ENCODE measurements at places on chromosomes 11 and 22. TPM values are rescaled to one million over a fixed set of nuclear protein-coding genes. Genes with fewer than 3 reads are reported as not detected.

GRCh38 chr22:20957102-20957682 lies 9.9 kb upstream of the AIFM3 start:
- no peak for DNase-seq

- no peak for DNase-seq
These were observed 289.4 kb downstream of the SBF2 start for GRCh38 chr11:10004526-10005113.

GRCh38 chr11:118547132-118547531 lies 16.1 kb downstream of the TMEM25 start:
- DNase-seq, result no peak

DNA sequence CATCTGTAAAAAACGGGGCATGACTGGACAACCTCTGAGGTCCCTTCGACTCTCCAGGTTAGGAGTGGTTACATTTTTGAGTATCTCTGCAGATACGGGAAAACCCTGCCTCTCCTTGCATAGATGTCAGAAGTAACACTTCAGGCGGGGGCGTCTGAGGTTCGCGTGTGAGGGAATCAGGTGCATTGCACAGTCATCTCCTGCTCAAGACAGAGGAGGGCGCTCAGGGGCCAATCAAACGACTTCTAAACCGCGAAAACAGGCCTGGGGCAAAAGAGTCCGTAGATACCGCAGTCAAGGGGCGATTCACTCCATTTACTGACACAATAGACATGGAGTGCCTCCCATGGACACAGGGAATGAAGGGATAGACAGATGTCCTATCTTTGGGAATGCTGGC lies 31.7 kb downstream of the KIRREL3 start:
- no peak for DNase-seq

The ARFIP2 gene
- 53.9 TPM for total RNA-seq

DNA sequence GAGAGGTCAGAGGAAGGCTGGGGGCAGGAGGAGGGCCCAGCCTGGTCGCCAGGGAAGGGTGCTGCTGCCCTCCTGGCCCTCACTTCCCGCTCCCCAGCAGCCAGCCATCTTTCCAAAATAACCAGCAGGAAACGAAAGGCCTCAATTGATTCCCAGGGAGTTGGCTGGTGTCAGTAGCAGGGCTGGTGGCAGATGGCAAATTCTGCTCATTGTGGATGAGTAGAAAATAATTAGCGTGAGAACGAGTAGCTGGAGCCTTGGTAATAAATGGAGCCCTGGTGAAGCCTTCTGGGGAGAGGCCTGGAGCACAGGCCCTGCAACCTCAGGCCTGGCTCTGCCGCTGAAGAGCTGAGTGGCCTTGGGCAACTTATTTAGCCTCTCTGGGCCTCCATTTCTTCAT lies 31.3 kb downstream of the DAGLA start:
- DNase-seq, result no peak

- DNase-seq, result no peak
These were observed 6.5 kb downstream of the NNMT start for GRCh38 chr11:114302663-114303062.

The FXYD6 gene
- not detected for total RNA-seq

DNA sequence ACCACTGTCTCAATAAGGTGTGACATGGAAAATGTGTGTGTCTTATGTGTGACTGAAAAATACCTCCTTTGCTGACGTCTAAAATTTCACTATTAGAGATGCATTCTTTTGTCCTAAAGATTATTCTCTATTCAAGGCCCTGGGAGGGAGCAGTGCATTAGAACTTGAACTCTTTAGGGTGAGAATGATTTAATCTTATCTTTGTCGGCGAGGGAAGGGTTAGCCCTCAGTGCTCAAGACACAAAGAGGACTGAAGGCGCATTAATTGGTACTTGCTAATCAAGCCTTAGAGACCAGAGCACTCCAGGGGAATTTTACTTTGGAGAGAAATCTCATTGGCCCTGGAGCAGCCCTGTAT lies 29.8 kb upstream of the PLET1 start:
- DNase-seq, result no peak

The ABCG4 gene
- not detected for total RNA-seq

GRCh38 chr11:34481307-34481706 lies 32.3 kb downstream of the ELF5 start:
- no peak for DNase-seq

- no peak for DNase-seq
These were observed 7.0 kb upstream of the PRSS23 start for GRCh38 chr11:86793307-86793706.

GRCh38 chr11:68927280-68928135 lies 23.8 kb downstream of the IGHMBP2 start:
- no peak for DNase-seq

- no peak for DNase-seq
These were observed 17.0 kb downstream of the IL17REL start for GRCh38 chr22:49995361-49996118.

GRCh38 chr11:127193950-127194349 lies 193.4 kb upstream of the KIRREL3 start:
- no peak for DNase-seq

DNA sequence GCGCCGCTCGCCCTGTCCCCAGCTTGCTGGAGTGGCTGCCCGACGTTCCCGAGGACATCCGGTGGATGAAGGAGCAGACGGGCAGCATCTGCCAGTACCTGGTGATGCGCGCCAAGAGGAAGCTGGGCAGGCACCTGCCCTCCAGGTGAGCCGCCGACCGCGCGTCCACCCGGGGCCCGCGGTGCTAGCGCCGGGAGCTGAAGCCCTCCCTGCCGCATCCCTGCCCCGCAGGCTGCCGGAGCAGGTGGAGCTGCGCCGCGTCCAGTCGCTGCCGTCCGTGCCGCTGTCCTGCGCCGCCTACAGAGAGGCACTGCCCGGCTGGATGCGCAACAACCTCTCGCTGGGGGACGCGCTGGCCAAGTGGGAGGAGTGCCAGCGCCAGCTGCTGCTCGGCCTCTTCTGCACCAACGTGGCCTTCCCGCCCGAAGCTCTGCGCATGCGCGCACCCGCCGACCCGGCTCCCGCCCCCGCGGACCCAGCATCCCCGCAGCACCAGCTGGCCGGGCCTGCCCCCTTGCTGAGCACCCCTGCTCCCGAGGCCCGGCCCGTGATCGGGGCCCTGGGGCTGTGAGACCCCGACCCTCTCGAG lies 3.3 kb upstream of the CRACR2B start:
- DNase-seq, result no peak

The KCNE3 gene
- not detected for total RNA-seq

The APOC3 gene
- total RNA-seq, result not detected

DNA sequence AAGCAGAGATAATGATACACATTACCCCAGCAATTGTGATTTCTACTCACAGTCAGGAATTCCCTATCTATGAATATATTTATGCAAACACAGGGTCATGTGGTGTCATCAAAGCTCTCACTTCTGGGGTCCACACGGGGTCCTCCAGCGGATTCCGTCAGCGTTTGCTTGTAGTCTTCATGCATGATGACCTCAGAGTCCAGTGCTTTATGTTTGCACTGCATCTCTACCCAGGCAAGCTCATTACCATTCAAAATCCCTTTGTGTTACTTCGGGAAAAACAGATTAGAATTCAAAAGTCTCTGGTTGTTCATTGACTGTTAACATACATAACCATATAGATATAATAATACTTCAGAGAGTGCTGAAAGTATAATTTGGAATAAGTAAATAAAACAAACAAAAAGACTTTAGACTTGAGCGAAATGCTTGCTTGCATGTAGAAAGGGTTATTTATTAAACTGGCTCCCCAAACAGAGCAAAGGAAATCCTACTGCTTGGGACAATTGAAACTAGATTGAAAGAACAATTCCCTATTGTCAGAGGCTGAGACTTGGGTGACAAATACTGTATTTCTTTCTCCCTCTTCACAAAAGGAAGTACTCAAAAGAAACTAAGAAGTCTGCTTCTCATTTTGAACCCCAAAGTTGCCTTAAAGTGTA lies 423.1 kb downstream of the ETS1 start:
- no peak for DNase-seq

The DAGLA gene
- total RNA-seq, result 0.30 TPM

DNA sequence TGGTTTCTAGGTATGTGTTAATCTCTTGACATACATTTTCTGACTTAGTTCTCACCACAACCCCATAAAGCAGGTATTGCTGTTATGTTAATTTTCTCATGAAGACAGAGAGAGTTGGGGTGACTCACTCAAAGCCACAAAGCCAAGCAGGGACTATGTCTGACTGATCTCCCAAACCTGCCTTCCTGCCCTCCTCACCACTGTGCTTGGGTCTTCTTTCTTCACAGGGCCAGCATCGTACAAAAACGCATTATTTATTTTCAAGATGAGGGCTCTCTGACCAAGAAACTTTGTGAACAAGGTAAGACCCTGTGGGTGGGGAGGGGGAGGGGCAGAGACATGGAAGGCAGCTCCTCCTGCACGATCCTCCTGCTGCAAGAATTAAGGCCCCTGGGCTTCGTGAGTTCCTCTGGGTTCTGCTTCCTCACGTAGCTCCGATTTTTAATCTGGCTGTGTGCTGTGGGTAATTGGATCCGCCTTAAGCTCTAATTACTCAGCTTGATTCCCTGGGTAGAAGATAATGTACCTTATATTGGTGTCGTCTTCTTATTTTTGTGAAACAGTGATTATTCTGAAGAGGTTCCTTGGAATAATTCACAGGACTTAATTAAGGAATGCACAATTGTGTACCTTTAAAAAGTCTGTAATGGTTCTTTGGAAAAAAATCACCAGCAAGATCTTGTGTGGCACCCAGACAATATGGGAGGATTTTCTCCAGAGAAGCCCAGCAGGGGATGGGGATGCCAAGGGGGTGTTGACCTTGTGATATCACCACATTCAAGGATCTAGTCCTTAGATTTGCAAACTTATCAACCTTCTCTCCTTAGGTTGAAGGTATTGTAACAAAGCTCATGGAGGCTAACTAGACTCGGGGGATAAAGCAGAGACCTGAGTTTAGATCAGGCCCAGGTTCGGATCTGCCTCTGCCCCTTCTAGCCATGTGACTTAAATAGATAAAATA lies 112.9 kb downstream of the SPON1 start:
- DNase-seq, result peak; percentile 84

The NXPE1 gene
- total RNA-seq, result not detected

The NUP50 gene
- 142 TPM for total RNA-seq

The OSBP gene
- 55.3 TPM for total RNA-seq

DNA sequence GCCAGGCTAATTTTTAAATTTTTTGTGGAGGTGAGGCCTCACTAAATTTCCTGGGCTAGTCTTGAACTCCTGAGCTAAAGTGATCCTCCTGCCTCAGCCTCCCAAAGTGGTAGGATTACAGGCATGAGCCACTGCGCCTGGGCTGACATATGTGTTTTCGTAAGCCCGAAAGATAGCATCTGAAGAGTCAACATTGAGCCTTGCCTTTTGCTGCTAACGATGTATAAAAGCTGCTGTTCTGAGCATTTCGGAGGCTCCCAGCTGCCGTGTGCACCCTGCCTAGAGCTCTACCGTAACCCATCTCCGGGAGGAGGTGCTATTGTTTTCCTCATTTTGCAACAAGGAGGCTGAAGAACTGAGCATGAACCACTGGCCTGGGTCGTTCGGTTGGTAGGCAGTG lies 18.1 kb upstream of the PPP6R3 start:
- DNase-seq, result no peak

DNA sequence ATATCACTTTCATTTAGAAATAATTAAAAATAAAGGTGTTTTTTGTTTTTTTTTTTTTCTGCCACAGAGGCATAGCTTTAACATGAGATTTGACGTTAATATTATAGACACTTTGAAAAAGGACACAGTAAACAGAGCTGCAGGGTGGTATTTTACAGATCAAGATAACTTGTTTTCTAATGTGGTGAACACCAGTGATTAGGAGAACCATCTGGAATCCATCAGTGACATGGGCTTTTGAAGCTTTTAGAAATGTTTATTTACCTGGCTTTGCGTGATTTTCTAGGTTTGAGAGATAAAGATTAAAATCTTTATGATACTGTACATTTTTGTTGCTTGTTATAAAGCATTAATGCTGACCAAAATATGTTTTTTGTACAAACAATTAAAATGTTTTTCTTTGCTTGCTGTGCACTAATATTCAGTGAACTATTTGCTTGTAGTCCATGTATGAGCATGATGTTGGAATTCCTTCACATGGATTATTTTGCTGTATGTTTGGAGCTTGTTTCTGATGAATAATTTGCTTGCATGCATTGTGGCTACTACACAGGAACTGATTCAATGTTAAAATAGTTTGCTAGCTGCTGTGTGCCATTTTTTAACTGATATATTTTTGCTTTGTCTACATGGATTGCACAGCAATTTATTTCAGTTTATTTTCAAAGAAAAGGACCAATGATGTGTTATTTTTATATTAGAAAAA lies 352.1 kb upstream of the NARS2 start:
- DNase-seq, result no peak

The OR51B2 gene
- not detected for total RNA-seq

DNA sequence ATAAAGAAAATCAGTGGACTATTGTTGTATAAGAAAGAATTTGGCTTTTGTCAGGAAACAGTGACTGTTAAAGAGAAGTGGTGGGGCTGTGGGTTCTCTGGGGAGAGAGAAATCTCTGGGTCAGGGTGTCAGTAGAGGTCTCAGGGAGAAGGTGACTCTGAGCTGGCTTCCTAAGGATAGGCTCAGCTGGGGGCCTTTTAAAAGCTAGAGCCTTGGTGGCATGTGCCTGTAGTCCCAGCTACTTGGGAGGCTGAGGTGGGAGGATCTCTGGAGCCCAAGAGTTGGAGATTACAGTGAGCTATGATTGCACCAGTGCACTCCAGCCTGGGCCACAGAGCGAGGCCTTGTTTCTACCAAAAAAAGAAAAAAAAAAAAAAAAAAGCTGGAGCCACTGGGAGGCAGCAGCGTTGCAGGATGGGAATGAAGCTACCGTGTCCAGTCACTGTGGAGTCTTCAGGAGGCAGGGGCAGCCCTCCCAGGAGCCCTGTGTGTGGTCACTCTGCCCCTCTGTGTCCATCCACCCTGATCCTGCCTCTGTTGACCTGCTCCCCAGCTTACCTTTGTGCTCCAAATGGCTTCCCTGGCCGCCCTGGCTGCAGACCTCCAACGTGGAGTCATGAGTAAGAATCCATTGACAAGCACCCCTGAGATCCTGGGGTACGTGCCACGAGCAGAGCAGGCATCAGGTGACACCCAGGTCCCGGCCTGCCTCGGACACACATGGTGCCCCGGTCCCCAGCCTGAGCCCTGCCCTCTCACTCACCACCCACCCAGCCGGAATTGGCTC lies 5.4 kb upstream of the MIF start:
- no peak for DNase-seq
